Stimulated activated CD4-positive, alpha-beta T cell treated with anti-CD3 and anti-CD28 coated beads, Interleukin-15, amount 100 ng/mL, for 24 hours (primary cell): ENCODE measurements at places on chromosomes 12 and 14.

GRCh38 chr12:15206831-15207389, 14.3 kb downstream of the RERG start:
- no peak for DNase-seq

DNA sequence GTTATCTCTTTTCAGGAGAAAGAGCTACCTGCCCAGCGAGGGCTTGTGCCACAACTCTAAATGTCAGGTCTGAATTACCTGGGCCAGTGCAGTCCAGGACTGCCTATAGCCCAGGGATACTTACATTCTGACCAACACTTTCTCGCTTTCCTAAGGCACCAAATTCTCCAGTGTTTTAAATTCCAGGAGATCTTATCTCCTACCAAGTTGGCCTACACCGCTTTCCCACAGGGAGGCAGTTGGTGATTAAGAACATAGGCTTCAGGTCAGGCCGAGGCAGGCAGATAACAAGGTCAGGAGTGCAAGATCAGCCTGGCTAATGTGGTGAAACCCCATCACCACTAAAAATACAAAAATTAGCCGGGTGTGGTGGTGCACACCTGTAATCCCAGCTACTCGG, 41.1 kb downstream of the RPS29 start:
- DNase-seq: no peak

GRCh38 chr12:99154216-99154982, 493.2 kb upstream of the GARIN6 start:
- DNase-seq: no peak

GRCh38 chr12:62697893-62698292, 231.3 kb downstream of the MON2 start:
- DNase-seq: no peak

- DNase-seq: no peak
Measured at GRCh38 chr14:64763801-64764621, 59.8 kb downstream of the PLEKHG3 start.

DNA sequence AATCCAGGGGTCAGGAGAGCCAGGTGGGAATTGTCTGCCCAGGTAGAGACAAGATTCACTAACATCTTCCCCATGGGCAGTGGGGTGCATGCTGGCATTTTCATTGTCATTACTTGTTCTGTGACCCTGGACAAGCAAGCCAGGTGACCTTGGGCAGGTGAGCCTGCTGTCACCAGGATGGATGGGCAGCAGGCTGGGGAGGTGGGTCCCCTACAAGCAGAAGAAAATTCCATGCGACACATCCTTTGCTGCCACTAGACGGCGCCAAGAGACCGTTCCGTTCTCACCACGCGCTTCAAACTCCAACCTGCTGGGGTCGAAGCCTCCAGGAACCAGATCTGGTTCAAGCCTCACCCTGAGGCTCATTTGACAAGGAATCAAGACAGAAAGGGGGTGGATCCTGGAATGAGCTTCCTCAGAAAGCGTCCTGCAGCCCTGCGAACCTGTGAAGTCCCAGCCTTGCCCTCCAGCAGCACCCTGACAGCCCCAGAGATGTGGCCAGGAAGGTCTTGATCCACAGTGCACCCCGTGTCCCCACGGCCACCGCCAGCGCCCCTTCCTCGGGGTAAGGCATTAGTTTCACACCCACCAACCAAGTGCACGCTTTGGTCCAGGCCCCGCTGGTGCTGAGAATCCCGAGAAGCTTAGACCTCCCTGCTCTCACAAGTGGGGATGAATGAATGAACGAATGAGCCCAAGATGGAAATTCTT, 3.2 kb upstream of the DYNC1H1 start:
- DNase-seq: peak; percentile 84

- no peak for DNase-seq
Measured at GRCh38 chr12:85759091-85759490, 77.1 kb downstream of the RASSF9 start.

GRCh38 chr12:80925983-80926382, 11.8 kb downstream of the LIN7A start:
- DNase-seq: no peak
